ENCODE measurements at places on chromosomes 7 and 10.

DNA sequence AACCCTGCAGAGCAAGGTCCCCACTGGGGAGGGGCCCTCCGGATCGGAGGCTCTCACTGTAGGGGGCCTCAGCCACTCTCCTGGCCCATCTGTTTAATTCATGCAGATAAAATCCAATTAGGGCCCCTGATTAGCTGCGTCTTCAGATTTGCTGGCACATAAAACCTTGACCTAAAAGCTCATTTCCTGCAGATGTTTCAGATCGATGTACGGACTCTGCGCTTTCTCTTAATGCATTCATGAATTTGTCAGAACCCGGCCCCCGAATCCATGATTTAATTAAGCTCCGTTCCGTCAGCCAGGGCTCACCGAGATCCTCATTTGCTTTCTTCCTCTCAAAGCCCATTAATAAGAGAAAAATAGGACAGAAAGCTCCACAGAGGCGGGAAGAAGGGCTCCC is 40.0 kb upstream of the FOXL3 start:
- no peak for DNase-seq

DNA sequence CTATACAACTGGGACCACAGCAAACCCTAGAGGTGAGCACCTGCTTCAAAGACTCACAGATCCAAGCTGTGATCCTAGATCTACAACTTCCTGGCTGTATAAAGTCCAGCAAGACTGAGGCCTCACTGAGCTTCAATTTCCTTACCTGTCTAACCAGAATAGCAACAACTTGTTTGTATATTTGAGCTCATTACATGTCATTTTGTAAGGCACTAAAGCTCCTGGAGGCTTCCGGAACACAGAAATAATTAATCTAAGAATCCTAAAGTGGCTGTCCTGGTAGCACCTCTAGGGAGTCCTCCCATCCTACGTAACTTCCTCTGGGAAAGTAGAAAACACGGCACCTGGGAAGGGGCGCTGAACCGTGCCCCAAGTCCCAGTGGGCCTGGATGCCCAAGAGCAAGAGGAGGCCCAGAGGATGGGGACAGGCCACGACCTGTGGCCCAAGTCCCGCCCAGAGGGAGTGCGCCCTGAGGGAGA is 39.4 kb downstream of the HK1 start:
- DNase-seq = no peak

DNA sequence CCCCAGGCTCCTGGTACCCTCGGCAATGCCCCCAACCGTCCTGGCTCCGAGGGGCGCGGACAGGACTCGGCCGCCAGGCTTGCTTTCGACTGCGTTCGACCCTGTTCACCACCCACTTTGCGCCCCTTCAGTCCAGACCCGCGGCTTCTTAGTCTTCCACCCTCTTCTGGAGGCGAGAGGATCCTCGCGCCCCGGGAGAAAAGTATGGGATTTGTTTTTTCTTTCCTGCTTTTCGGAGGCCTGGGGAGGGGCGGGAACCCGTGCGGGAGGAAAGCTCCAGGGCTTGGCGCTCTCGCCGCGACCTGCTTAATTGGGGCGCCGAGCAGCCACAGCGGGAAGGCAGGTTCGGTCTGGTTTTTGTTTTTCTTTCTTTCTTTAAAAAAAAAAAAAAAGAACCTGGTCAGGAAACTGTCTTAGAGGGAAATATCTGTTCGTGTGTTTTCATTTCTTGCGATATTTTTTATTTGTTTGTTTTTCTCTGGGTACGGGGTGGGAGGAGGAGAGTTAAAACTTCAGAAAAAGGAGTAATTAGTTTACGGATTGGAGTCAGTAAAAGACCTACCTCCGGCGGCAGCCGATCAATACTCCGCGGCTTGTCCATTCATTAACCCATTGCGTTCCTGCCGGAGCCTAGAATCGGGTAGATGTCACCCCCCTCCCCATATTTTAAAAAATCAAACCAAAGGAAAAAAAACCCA is 1.6 kb downstream of the EMX2 start:
- DNase-seq = no peak

DNA sequence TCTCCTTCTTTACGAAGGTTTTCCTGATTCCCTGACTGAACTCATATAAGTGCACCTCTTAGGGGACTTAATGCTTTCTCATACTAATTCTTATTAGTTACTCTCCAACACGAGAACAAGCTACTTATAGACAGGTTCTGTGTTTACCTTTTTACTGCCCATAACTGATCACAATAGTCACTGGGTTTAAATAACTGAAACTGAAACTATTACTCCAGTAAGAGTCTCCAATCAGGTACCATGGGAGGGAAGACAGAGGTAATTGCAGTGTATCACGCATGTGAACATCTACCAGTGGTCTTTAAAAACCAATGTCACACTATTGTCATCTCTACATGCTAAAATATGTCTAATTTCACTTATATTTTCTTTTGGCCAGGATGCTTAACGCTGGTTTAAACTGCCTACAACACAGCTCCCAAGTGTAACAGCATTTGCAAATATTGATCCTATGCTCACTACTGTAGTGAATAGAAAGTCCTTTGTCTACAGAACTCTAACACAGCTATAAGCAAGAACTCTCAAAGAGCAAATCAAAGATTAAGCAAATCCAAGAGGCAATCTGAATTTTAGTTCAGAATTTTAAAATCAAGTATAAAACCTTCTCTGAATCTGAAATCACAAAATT is 3.6 kb downstream of the GDI2 start:
- no peak for DNase-seq

DNA sequence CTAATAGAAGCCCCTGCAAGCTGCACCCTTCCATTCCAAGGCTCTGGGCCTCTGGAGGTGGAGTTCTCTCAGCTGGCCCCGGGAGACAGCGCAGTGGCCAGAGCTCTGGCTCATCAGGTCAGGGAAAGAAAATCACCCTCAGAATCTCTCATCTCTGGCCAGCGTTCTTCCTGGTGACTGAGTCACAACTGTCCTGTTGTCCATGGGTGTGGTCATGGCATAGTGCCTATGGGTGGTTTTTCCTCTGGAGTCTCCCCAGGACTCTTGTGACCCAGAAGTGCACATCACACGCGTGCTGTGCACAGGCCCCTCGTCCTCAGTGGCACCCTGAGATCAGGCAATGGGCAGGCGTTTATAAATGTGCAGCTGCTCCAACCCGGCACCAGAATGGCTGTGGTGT is 27.4 kb upstream of the FXYD4 start:
- no peak for DNase-seq

GRCh38 chr10:15624401-15625196 is 95.1 kb downstream of the ITGA8 start:
- no peak for DNase-seq

GRCh38 chr7:138021889-138022288 is 20.0 kb upstream of the CREB3L2 start:
- DNase-seq = no peak

GRCh38 chr10:98420786-98421185 is 5.8 kb upstream of the PYROXD2 start:
- no peak for DNase-seq

GRCh38 chr7:150663802-150664494 is 21.6 kb upstream of the GIMAP2 start:
- no peak for DNase-seq

DNA sequence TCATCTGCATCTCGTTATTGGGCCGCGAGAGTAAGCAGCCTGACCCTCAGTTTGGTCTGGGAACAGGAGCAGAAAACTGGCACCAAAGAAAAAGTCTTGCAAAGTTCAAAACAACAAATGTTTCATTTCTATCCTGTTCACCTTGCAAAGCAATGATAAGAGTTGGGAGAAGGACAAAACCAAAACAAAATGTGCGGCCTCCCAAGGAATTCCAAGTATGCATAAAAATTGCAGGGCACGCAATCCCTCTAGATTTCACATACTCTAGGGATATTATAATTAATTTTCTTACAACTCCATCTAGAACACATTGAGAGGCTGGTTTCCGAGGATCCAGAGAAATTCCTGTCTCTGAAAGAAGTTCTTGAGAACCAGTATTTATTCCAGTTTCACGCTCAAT is 20.1 kb downstream of the CHUK start:
- DNase-seq = no peak

DNA sequence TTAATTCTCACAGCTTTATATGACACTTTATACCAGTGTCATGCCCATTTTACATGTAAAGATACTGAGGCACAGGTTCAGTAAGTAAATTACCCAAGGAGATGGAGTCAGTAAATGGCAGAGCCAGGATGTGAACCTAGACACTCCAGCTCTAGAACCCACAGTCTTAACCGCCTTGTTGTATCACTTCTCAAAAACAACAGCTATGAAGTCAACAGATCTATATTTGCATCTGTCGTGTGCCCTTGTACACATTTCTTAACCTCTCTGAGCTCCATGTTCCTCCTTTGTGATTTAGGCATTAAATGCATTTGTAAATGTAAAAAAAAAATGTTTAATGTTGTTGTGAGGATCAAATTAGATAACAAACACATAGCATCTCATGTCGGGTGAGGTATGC is 716.2 kb downstream of the SUGCT start:
- no peak for DNase-seq

- no peak for DNase-seq
Observed at GRCh38 chr10:72720814-72721660, 29.1 kb downstream of the MCU start.

DNA sequence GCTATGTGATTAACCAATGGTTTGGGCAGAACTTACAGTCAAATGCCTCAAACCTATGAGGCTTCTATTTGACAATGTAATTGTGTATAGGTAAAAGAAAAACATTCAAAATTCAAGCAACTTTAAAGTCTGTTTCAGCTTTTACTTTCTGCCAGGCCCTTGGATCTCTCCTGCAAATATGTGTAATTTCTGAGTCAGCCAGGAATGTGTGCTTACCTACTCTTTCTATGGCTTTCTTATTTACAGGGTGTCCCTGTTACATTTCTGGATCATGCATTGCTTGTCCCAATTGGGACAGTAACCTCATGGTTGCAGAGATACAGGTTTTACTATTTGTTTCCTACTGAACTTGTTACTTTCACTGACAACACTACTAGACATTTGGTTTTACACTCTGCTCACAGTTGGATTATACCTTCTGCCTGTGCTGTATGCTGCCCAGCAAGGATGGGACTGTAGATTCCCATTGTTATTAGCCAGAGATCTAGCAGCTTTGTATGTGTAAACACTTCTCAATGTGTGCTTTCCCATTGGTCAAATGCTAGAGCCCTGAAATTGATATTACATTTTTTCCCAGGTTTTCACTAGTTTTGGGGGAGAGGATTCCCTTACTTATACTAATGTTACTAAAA is 355.3 kb downstream of the ARL4A start:
- DNase-seq = no peak

- no peak for DNase-seq
Observed at GRCh38 chr10:33334805-33335550, 511 bp upstream of the NRP1 start.

- no peak for DNase-seq
Observed at GRCh38 chr10:71829171-71829570, 21.9 kb downstream of the PSAP start.
